SJSA1 (cell line): ENCODE measurements at places on chromosomes 12 and 14. TPM values are rescaled to one million over a fixed set of nuclear protein-coding genes. Genes with fewer than 3 reads are reported as not detected.

DNA sequence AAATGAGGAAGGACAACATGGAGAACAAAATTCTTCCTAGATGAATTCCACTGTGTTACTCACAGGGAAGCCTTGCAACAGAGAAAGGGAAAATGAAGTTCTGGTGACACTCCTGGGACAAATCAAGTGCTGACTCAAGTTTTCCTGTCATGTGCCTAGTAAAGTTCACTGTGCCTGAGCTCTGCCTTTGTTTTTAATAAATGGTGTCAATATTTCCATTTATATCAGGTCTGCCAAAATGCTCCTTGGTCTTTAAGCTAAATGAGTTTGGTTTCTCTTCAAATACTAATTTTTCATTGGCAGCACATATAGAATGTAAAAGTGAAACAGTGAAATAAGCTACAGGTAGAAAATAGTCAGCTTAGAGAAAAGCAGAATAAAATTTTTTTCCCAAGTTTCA is 33.0 kb downstream of the HIGD1C start:
- H3K4me3 ChIP-seq: no peak overlapping the region
- peak overlapping the region; percentile 41 for H3K27ac ChIP-seq
- peaks cover 29% of the 10 kb centered on the region for H3K36me3 ChIP-seq

- no peak for DNase-seq
- peaks cover 39% of the 10 kb centered on the region for H3K36me3 ChIP-seq
- peak overlapping the region; percentile 44 for H3K4me3 ChIP-seq
Measured at GRCh38 chr12:75481774-75482173, 1.2 kb downstream of the GLIPR1 start.

The ARHGAP9 gene
- total RNA-seq: 30.6 TPM in 2 replicates

The BMAL2 gene
- 39.5 and 47.8 TPM in 2 replicates for total RNA-seq

DNA sequence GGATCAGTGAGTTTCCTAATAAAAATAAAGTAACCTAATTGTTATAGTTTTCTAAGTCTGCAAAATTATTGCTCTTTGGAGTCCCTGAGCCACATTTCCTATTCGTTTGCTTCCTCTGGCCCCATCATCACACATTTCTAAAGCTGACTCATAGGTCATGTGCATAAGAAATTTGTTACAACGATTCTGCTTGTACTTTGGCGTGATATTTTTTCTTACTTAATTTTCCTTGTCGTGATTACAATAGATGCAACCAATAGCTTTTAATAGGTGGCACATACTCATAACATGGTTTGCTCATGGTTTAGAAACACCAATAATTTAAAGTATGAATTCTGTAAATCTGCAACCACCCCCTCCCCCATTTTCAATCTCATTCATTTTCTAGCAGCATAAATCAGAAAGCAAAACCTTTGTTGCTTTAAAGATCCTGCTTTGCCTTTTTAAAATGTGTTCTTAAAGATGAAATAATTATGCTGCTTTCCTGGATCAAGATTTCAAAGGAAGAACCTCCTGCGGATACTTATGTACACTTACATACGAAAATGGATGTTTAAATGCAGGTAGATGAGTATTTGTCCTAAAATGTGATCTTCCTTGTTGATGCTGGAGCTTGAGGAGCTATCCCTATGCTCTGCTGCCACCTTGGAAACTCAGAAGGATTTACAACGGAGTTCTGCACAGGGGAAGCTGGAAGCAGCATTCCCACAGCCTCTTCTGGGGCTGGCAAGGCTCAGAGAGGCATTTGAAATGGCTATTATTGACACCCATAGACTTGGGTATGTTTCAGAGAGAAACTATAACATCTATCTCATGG is 1.7 kb upstream of the FLRT2 start:
- H3K27ac ChIP-seq: peak overlapping the region; percentile 91
- H3K4me3 ChIP-seq: peak overlapping the region; percentile 83
- H3K27me3 ChIP-seq: no peaks in the 10 kb centered on the region
- peaks cover 5% of the 10 kb centered on the region; the same call in 1 of the 2 replicates for H3K36me3 ChIP-seq
- DNase-seq: peak; percentile 82

- H3K27ac ChIP-seq: no peak overlapping the region
- no peak overlapping the region for H3K4me3 ChIP-seq
- no peaks in the 10 kb centered on the region for H3K36me3 ChIP-seq
Measured at GRCh38 chr12:89566615-89567014, 40.8 kb upstream of the POC1B start.

- no peaks in the 10 kb centered on the region for H3K27me3 ChIP-seq
- no peak overlapping the region for H3K4me3 ChIP-seq
- DNase-seq: peak; percentile 74
- H3K36me3 ChIP-seq: no peaks in the 10 kb centered on the region
- H3K27ac ChIP-seq: peak overlapping the region; percentile 76
Measured at GRCh38 chr14:65000898-65001591, 14.3 kb downstream of the FNTB start.

The PPP1R1A gene
- total RNA-seq: 0.06 TPM in 1 of 2 replicates, not detected in the other

The C12orf54 gene
- total RNA-seq: 0.53 TPM in 1 of 2 replicates, not detected in the other

GRCh38 chr14:55926007-55926406 is 192.2 kb upstream of the PELI2 start:
- no peaks in the 10 kb centered on the region; the same call in 1 of the 2 replicates for H3K27me3 ChIP-seq
- no peak overlapping the region for H3K27ac ChIP-seq
- no peak overlapping the region for H3K4me3 ChIP-seq

DNA sequence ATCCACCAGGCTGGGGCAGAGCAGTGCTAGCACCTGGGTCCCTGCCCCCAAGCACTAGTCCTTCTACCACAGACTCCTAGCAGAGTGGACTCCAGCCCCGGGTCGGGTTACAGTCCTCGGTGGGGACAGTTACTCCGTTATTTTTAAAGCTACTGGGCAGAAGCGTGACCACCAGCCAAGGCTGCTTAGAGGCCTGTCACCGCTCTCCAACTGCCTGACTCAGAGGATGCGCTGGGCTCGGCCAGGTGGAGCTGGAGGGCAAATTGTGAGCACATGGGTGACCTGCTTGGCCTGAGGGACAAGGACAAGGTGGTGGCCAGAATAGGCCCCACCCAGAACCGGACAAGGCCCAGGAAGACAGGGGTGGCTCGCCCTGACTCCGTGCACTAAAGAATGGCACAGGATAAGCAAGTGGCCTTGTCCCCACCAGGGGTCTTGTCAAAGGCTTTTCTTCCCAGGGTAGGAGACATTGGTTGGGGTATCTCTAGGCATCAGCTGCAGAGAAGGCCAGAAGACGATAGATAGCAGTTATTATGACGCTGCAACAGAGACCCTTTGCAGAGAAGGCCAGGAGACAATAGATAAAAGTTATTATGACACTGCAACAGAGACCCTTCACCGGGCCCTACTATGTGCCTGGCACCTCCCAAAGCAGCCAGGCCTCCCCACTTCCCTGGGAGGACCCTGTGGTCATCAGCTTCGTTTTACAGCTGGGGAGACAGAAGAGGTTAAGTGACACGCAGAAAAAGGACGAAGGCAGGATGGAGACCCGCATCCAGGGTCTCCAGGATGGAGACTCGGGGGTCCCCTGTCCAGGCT is 1.6 kb downstream of the ABCB9 start:
- H3K36me3 ChIP-seq: peaks cover 12% of the 10 kb centered on the region
- no peak for DNase-seq
- no peaks in the 10 kb centered on the region for H3K27me3 ChIP-seq
- peaks cover 11% of the 10 kb centered on the region; the same call in 1 of the 2 replicates for H3K4me1 ChIP-seq
